NCI-H774 (cell line): ENCODE measurements at places on chromosomes 4 and X.

GRCh38 chr4:182338063-182338462 lies 94.9 kb downstream of the TENM3 start:
- DNase-seq: no peak

DNA sequence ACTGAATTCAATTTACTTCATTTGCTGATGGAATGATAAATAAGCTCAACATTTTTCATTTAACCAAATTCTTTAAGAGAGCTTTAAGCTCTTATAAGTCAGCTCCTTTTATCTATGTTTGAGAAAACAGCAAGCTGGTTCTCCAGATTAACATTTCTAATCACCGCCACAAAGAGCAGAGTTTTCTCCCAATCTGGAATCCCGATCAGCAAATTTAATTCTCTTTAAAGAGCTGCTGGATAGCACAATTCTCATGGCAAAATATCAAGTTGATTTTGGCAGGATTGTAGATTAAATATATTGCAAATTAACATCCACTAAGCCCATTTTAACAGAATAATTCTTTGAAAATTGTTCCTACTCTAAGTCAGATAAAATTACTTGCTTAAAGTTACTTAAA lies 48.8 kb downstream of the RPS6KA3 start:
- no peak for DNase-seq

- no peak for DNase-seq
These were observed 6.0 kb downstream of the GPKOW start for GRCh38 chrX:49117581-49117980.

- no peak for DNase-seq
These were observed 183.9 kb downstream of the OPHN1 start for GRCh38 chrX:68249401-68249831.

DNA sequence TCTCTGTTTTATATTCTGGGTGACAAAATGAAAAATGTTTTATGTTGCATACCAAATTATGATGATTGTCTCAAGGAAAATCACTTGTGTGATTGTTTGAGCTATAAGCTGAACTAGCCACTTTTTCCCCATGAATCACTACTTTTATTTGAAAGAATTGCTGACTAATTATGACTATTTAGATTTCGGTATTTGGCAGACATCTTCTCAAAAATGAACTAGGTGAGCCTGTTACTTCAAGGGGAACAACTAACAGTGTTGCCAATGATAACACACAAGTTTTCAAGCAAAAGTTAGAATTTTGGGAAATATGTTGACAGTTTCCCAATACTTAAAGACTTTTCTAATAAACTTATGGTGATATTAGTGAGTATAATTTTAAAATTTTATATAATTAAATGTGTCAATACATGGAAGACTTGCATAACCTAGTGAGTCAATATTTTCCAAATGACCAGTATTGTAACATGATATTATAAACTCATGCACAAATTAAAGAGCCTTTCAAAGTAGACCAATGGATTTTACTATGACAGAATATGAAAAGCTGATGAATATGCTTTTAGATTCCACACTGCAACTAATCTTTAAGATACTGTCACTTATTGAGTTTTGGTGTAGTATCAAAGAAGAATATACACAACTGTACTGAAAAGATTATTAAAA lies 187.7 kb upstream of the GATB start:
- DNase-seq: no peak

GRCh38 chr4:114156371-114156770 lies 176.9 kb upstream of the ARSJ start:
- no peak for DNase-seq

- DNase-seq: no peak
These were observed 18.8 kb downstream of the RGS12 start for GRCh38 chr4:3311489-3312171.

GRCh38 chrX:102345916-102346315 lies 93.9 kb downstream of the NXF2B start:
- DNase-seq: no peak

- no peak for DNase-seq
These were observed 127.3 kb upstream of the STK26 start for GRCh38 chrX:131895807-131896206.

DNA sequence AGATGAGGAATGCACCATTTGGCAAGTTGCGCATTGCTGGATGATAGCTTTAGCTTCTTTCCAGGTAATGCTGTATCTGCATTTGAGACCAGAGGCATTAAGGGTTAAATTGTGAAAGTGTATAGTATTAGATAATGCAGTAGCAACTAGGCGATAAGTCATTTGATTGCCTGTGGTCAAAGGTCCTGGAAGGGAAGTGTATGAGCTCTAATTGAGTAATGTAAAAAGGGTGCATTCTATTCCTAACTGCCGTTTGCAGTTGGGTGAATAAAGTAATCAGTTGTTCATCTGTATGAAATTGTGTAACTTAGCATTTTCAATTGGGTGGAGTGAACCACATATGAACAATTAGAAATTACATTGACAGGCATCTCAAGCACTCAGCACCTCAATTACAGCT lies 54.5 kb upstream of the WDR1 start:
- no peak for DNase-seq

GRCh38 chrX:13899607-13900006 lies 82.7 kb upstream of the GPM6B start:
- DNase-seq: no peak

- DNase-seq: no peak
These were observed 11.7 kb downstream of the LAS1L start for GRCh38 chrX:65522739-65523372.

DNA sequence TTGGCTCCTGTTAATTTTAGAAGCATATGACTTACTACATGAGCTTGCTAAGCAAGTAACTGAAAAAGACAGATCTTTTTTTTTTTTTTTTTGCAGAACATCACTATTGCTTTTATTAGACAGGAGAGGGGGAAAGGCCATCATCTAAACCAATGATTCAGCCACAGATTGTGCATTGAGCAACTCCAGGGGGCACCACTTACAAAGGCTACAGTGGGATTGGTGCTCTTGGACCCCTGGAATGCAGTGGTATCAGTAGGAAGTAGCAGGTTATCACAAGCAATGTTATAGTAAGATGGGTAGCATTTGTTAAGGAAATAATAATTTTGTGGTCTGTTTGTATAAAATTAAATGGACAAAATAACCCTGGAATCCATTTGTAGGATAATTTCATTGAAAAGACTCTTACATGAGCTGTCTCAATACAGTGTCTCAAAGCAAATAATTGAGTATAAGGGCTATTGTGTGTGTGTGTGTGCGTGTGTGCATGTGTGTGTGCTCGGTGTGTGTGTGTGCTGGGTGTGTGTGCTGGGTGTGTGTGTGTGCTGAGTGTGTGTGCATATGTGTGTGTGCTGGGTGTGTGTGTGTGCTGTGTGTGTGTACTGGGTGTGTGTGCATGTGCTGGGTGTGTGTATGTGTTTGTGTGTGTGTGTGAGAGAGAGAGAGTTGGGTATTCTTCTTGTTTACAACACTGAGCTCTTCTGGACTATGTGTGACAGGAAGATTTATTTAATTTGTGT lies 296.3 kb downstream of the PCDH7 start:
- no peak for DNase-seq

GRCh38 chr4:123262080-123262479 lies 134.5 kb upstream of the SPRY1 start:
- no peak for DNase-seq

GRCh38 chr4:179278647-179279046 lies 1836.4 kb upstream of the AGA start:
- no peak for DNase-seq

DNA sequence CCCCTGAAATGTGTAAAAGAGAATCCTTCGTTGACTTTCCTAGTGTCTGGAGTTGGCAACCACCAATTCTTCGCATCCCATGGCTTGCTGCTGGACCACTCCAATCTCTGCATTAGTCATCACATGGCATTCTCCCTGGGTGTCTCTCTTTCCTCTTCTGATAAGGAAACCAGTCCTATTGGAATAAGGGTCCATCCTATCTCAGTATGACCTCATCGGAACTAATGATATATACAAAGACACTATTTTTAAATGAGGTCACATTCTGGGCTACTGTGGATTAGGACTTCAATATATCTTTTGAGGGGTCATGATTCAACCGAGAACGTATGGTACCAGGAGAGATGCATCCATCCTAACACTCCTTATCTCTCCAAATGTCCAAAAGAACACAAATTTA lies 259.1 kb upstream of the CPEB2 start:
- no peak for DNase-seq

DNA sequence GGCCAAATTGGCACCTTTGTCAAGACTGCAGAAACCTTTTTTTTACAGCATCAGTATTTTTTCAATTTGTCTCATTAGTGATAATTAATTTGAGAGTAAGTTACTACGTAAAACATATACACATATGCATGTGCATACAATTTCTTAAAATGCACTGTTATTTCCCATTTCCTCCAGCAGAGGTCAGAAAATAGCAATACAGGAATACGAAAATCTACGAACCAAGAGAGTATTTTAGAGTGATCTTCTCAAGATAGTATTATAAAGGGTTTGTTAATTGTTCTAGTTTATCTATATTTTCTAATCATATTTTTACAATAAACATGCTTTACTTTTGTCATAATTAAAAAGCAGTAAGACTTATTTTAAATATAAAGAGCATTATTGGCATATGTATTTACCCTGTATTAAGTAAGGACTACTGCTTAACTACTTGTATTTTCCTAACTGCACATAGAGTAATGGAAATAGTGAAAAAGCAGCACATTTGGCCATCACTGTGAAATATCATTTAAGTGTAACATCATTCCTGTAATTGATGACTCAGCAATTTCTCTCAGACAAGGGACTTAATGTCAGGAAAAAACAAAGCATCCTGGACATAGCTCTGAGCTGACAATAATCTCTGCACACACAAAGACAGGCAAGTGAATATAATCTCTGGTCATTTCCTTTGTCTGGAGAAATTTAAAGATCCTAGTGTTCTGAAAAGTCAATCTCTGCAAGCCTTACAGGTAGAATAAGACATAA lies 45.6 kb downstream of the MAOB start:
- DNase-seq: peak; percentile 10

DNA sequence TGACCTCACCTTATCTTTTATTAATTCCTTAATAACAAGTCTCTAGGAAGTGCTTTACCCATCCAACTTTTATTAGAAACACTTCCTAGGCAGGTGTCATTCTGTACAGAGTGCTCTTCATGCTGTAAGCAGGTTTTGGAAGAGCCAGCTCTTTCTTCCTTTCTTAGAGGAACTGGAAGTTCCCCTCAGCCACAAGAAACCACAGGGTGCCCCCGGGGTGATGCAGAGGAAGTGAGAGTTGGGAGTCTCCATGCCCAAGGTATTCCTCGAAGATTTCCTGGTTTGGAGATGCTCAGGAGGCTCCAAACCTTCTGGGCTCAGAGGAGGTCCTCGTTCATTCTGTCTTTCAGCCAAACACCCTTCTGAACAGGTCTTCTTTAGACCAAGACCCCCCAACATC lies 83.8 kb downstream of the EGF start:
- no peak for DNase-seq

GRCh38 chr4:82043081-82043808 lies 330.5 kb downstream of the HNRNPD start:
- no peak for DNase-seq

DNA sequence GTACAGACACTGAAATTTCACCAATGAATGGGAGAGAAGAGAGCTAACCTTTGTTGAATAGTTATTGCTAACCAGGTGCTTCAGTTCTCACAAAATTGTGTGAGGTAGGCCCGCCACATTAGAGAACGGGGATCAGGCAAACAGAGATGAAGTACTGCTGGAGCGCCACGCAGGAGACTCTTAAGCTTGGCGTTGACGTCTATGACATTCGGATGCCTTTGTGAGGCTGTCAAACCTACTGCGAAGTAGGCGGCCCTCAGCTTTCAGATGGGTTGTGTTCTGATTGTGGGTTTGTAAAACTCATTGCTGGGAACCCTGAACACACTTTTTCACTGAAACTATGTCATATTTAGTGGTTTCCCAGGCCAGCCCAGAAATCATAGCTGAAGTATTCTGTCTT lies 173.6 kb downstream of the CBR4 start:
- no peak for DNase-seq

DNA sequence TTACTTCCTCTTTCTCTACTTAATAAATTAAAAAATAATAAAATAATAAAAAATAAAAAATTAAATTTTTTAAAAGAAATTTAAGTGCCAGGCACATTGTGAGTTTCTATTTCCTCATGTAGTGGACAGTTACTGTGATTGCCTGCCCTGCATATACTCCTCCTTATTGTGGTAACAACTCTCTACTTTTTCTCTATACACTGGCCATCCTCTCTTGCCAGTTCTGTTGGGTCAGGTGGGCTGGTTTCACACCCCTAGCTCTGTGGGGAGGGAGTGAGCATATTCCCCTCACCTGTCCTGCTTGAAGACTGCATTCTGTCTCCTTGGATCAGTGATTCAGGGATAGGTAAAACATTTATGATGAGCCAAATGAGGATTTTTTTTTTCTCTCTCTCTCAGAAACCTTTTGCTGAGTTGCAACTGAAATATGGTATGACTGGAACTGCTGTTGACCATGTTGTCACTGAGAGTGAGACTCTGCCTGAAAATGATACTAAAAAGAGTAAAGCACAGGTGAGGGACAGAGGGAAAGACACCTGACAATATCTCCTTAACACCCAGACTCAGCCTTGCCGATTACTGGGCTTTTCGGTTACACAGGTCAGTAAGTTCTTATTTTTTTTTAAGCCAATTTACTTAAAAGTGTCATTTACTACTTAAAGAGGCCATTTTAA lies 37.2 kb downstream of the CXXC4 start:
- DNase-seq: no peak

- no peak for DNase-seq
These were observed 707 bp downstream of the SLC9A6 start for GRCh38 chrX:135985973-135986310.

DNA sequence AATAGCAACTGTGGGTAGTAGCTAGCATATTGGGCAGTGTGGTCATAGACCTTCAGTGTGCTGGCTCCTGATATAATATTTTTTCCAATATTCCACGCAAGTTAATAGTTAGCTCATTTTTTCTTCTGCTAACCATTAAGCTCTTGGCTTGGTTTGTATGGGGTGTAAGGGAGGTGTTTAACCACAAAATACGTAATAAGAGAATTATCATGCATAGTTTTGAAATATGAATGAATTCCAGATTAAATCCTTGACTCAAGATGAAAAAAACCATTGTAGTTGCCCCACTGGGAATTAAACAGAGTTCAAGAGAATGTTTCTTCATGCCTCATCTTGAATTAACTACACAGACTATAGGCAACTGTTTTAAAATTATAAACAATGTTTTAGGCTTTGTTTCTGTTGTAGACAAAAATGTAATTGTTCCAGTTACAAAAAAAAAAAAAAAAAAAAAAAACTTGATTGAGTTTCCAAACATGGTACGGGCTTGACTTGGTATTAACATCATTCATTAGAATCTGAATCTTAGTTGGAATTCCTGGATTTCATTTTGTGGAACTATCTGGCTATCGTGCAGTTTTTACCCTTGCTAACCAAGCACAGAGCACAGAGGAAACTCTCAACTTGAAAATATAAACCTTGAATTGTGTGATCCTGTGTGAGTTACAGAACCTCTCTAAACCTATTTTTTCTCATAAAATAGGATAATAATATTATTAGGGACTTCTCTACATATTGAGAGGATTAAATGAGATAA lies 28.4 kb downstream of the CXCL1 start:
- DNase-seq: no peak
